ENCODE measurements at places on chromosomes 4 and X. TPM values are rescaled to one million over a fixed set of nuclear protein-coding genes. Genes with fewer than 3 reads are reported as not detected.

DNA sequence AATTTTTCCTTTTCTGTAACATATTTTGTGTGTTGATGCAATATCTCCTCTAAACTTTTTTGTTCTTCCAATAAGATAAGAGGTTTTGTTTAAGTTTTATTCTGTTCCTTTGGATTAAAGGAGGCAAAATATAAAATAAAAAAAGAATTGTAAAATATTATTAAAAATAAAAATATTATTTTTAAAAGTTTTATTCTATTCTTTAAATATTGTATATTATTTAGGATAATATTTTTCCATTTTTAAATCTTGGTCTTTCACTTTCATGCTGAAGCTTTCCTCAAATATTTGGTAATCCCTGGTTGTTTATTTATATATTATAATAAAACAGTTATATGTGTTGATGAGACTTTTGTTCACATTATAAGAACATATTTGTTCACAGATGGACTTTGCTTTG is 187.9 kb upstream of the PDE5A start:
- no peak for DNase-seq

- DNase-seq: no peak
Measured at GRCh38 chr4:176782794-176783193, 9.9 kb downstream of the VEGFC start.

DNA sequence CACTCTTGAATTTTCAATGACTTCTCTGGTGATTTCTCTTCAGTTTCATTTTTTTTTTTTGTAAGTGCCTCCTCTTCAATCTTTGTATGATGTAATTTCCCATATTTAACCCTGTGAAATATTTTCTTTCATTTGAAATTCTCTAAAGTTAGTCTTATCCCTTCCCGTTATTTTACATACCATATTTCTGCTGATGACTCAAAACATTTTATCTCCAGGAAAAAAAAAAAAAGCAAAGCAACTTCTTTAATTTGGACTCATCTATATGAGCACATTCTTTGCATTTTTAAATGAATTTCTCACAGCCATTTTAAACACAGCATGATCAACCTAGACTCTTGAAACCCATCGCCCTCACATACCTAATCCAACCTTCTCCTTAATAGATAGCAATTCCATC is 1831.4 kb downstream of the ARAP2 start:
- no peak for DNase-seq

FATE1 gene
- not detected for total RNA-seq

- DNase-seq: no peak
Measured at GRCh38 chr4:19983072-19983471, 268.6 kb upstream of the SLIT2 start.

GRCh38 chr4:2825740-2826139 is 17.9 kb upstream of the ADD1 start:
- peak; percentile 64 for DNase-seq

- DNase-seq: no peak
Measured at GRCh38 chrX:42237956-42238355, 314.6 kb upstream of the CASK start.

PASD1 gene
- not detected for total RNA-seq

KLHL13 gene
- 5.8 TPM for total RNA-seq

FRMD7 gene
- total RNA-seq: not detected

- no peak for DNase-seq
Measured at GRCh38 chr4:26985873-26986272, 125.2 kb downstream of the STIM2 start.

DNA sequence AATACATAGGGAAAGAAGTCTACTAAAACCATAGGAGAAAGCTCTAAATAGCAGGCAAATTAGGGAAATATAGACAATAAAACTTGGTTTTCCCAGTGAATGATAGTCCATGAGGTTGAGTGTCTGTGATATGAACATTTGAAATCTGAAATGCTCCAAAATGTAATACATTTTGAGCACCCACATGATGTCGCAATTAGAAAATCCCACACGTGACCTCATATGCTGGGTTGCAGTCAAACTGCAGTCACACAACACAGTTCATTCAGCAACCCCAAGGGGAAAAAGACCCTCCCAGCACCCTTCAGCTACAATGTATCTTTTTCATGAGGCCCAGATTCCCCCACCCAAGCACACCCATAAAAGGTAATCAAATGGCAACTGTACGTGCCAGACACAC is 155.6 kb downstream of the BTC start:
- no peak for DNase-seq

DNA sequence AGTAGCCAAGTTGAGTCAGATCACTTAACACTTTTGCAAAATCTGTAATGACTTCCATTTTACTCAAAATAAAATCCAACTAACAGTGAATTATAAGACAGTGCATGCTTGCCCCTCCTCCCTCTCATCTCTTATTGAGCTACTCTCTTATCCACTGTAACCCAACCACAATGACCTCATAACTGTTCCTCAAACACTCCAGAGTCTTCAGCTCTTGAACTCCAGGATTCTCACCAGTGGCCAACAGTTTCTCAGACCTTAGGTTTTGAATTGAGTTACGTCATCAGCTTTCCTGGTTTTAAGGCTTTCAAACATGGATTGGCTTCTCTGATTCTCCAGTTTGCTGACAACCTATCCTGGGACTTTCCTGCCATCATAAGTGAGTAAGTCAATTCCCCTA is 938.3 kb downstream of the RAB28 start:
- no peak for DNase-seq

GRCh38 chr4:181105487-181105886 is 1137.7 kb upstream of the TENM3 start:
- no peak for DNase-seq

- DNase-seq: peak; percentile 31
Measured at GRCh38 chrX:38754102-38754790, 47.0 kb upstream of the MID1IP1 start.
